ENCODE measurements at places on chromosomes 12 and 14. TPM values are rescaled to one million over a fixed set of nuclear protein-coding genes. Genes with fewer than 3 reads are reported as not detected.

ACSM4 gene
- not detected for total RNA-seq

DNA sequence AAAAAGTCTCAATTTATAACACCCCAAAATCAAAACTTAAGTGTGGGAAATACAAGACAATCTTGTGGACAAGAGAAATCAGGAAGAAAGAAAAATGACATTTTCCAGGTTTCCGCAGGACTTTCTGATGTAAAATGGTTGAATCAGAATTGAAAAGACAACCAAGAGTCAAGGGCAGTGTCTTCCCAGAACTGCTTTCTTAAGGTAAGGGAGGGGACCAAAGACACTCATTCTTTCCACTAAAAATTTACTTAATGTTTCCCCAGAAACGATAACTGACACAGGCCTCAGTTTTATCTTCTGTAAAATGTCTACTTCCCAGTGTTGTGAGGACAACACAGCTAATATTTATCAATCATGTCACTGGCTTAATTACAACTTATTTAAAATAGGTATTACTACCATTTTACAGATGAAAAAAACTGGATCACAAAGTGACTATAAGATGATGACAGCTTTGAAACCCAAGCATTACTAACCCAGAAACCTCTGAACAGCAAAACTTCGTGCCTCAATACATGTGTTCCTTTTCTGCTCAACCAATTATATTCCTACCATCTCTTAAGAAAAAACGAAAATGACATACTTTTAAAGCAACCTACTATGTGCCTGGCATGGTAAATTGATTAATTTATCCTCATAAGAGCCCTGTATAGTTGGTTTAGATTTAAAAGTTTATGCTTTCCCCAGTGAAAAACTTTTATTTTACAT is 4.6 kb downstream of the SINHCAF start:
- peaks cover 15% of the 10 kb centered on the region for H3K4me1 ChIP-seq
- DNase-seq, result no peak
- H3K4me3 ChIP-seq, result no peak overlapping the region
- H3K27ac ChIP-seq, result no peak overlapping the region

DNA sequence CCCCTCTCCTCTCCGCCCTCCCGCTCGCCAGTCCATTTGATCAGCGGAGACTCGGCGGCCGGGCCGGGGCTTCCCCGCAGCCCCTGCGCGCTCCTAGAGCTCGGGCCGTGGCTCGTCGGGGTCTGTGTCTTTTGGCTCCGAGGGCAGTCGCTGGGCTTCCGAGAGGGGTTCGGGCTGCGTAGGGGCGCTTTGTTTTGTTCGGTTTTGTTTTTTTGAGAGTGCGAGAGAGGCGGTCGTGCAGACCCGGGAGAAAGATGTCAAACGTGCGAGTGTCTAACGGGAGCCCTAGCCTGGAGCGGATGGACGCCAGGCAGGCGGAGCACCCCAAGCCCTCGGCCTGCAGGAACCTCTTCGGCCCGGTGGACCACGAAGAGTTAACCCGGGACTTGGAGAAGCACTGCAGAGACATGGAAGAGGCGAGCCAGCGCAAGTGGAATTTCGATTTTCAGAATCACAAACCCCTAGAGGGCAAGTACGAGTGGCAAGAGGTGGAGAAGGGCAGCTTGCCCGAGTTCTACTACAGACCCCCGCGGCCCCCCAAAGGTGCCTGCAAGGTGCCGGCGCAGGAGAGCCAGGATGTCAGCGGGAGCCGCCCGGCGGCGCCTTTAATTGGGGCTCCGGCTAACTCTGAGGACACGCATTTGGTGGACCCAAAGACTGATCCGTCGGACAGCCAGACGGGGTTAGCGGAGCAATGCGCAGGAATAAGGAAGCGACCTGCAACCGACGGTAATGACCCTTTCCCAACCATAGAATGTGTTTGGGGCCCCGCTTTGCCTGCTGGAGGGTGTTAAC is 615 bp downstream of the CDKN1B start:
- no peaks in the 10 kb centered on the region for H3K27me3 ChIP-seq
- H3K36me3 ChIP-seq, result no peaks in the 10 kb centered on the region
- peaks cover 51% of the 10 kb centered on the region for H3K4me1 ChIP-seq
- H3K27ac ChIP-seq, result peak overlapping the region; percentile 100

DNA sequence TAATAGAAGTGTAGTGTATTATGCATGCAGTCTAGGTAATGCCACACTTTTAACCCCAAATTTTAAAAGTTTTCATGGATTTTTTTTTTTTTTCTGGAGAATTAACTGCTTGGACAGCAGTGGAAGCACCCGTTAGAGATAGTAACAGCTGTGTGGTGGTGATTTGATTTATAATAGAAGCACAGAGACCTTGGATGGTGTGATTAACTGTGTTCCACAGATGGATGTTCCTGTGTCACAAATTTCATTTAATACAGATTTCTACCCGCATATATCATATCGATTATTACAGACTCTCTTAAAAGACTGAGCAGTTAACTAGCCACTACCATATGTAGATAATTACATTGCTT is 47.0 kb downstream of the IFT81 start:
- no peak overlapping the region for H3K4me3 ChIP-seq
- no peaks in the 10 kb centered on the region for H3K27me3 ChIP-seq
- no peak overlapping the region for H3K27ac ChIP-seq
- H3K36me3 ChIP-seq, result no peaks in the 10 kb centered on the region
